ENCODE measurements at places on chromosomes 3 and 15. TPM values are rescaled to one million over a fixed set of nuclear protein-coding genes. Genes with fewer than 3 reads are reported as not detected.
A peak's percentile ranks its signal among the peaks of the same experiment; 100 is the strongest.

GRCh38 chr3:83189634-83190033, 1428.2 kb upstream of the GBE1 start:
- no peak for DNase-seq
- H3K27ac ChIP-seq = no peak overlapping the region
- no peaks in the 10 kb centered on the region for H3K4me1 ChIP-seq

GRCh38 chr3:56806407-56806806, 4.7 kb upstream of the ARHGEF3 start:
- H3K4me1 ChIP-seq = no peaks in the 10 kb centered on the region
- H3K27ac ChIP-seq = no peak overlapping the region
- DNase-seq = no peak
- no peak overlapping the region for H3K4me3 ChIP-seq
- peaks cover under 1% of the 10 kb centered on the region for H3K27me3 ChIP-seq

GRCh38 chr3:56758539-56758981, 43.2 kb downstream of the ARHGEF3 start:
- no peak overlapping the region for H3K4me3 ChIP-seq
- H3K27ac ChIP-seq = peak overlapping the region; percentile 37
- no peaks in the 10 kb centered on the region for H3K36me3 ChIP-seq

The ESYT3 gene
- 0.51 TPM for total RNA-seq

GRCh38 chr3:197003461-197004385, 25.9 kb downstream of the MELTF start:
- DNase-seq = peak; percentile 17
- no peaks in the 10 kb centered on the region for H3K27me3 ChIP-seq
- peak overlapping the region; percentile 43 for H3K4me3 ChIP-seq

GRCh38 chr3:28575746-28576613, 227.4 kb upstream of the AZI2 start:
- DNase-seq = peak; percentile 27
- peaks cover 31% of the 10 kb centered on the region for H3K27me3 ChIP-seq
- H3K4me1 ChIP-seq = no peaks in the 10 kb centered on the region
- no peaks in the 10 kb centered on the region for H3K36me3 ChIP-seq

The GRK7 gene
- total RNA-seq = not detected

The CELF6 gene
- total RNA-seq = 0.17 TPM

DNA sequence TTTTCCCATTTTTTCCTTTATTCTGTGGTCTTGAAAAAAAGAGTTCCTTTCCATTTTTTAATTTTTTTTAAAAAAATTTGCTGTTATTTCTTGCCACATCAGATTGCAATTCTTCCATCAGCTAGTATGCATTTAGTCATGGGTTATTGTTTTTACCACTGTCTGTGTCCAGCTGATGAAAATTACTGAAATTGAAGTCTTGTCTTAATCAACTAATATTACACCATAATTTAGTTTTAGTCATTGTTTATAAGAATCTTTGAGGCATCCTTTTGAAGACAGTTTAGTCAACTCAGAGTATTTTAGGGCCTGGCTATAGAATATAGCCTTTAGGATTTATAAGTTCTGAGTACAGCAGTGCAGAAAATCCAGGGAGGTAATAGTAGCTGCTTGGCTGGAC, 172.1 kb downstream of the LRTM1 start:
- no peak for DNase-seq
- H3K4me3 ChIP-seq = no peak overlapping the region
- no peaks in the 10 kb centered on the region for H3K36me3 ChIP-seq
- peak overlapping the region; percentile 65 for H3K27ac ChIP-seq

The LRRN1 gene
- 0.33 TPM for total RNA-seq

DNA sequence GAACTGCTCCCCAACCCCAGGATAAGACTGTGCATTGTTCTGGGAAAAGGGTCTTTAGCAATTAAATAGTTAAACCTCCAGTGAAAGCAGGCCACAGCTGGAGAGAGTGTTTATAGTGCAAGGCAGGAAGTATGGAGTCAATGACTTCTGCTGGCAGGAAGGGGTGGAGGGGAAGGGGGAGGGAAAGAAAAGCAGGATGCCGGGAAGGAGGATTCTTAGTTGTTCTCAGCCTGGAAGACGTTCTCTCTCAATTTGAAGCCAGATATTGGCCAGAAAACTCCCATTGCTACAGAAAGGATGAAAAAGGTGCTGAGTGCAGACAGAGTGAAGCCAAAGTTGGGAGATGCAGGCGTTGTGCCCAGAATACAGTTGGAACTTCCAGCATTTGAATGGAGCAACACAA, 35.7 kb upstream of the ACTL6A start:
- no peaks in the 10 kb centered on the region for H3K4me1 ChIP-seq
- H3K36me3 ChIP-seq = no peaks in the 10 kb centered on the region
- peak overlapping the region; percentile 55 for H3K27ac ChIP-seq
- H3K27me3 ChIP-seq = no peaks in the 10 kb centered on the region

GRCh38 chr15:44394062-44394461, 33.4 kb upstream of the CTDSPL2 start:
- no peaks in the 10 kb centered on the region for H3K27me3 ChIP-seq
- H3K27ac ChIP-seq = no peak overlapping the region
- no peak overlapping the region for H3K4me3 ChIP-seq
- no peaks in the 10 kb centered on the region for H3K4me1 ChIP-seq

DNA sequence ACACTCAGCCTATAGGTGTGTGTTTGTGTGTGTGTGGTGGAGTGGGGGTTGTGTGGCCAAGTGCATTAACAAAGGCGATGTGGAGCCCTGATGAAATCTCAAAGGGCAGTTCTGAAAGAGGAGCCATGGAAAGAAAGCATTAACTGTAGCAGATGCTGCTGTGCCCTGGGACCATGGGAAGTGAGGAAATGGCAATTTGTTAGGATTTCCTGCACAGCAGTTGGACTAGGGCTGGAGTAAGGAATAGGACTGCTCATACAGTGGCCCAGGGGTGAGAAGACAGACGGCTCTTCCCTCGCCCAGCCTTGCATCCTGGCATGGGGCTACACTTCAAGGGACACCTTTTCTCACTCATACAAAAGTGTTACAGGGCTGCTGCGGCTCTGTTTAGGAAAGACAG, 12.3 kb upstream of the ZBTB38 start:
- H3K27ac ChIP-seq = no peak overlapping the region
- no peaks in the 10 kb centered on the region for H3K36me3 ChIP-seq
- no peaks in the 10 kb centered on the region for H3K4me1 ChIP-seq
- no peaks in the 10 kb centered on the region for H3K27me3 ChIP-seq
- DNase-seq = no peak
- H3K4me3 ChIP-seq = no peak overlapping the region

The DNAH12 gene
- total RNA-seq = under 0.01 TPM

DNA sequence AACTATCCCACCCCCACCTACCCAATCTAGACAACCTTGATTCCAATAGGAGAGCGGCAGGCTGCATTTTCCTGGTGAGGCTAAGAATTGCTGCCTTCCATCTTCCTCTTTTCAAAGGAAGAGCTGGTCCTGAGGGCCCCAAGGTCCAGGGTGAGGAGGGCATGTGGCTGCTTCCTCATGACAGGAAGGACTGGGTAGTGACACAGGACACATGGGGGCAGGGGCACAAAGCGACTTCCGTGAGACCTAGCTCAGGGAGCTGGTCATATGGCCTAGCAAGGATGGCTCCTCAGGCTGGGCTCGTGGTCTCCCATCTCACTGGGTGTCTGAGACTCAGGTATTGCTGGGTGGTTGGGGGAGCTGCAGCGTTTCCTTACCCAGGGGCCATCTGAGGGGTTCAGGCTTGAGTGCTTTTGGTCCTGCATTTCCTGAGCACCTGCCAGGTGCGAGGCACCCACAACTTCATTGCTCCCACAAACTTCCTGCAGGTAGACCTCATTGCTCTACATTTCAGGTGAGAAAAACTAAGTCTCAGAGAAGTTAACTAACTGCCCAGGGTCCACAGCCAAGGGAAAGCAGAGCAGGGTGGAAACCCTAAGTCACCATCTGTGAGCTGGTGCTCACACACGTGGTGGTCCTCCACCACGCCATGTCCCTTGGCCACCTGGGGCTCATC, 160.0 kb upstream of the TLE3 start:
- no peak overlapping the region for H3K27ac ChIP-seq
- H3K27me3 ChIP-seq = peaks cover 12% of the 10 kb centered on the region
- no peak for DNase-seq
- H3K4me1 ChIP-seq = peaks cover 2% of the 10 kb centered on the region

The PODXL2 gene
- 0.77 TPM for total RNA-seq

The MIX23 gene
- total RNA-seq = 57.8 TPM

The SLC2A2 gene
- not detected for total RNA-seq

DNA sequence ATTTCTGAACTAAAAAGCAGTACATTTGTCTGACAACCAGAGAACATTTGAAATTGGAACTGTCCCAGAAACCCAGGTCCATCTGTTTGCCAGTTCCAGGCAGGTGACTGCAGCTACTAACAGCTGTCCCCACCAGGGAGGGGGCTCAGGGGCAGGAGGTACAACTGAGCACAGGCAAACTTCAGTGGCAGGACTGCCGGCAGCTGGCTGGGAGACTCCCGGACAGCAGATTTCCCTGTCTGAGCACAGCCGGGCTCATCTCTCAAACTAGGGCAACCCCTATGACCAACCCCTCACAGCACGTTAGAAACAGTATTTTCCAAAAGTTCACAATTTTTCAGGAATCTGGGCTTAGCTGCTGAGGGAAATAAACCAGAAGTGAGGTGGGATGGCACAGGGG, 88.8 kb downstream of the MEGF11 start:
- no peaks in the 10 kb centered on the region for H3K4me1 ChIP-seq
- H3K27ac ChIP-seq = no peak overlapping the region
- DNase-seq = no peak
- no peak overlapping the region for H3K4me3 ChIP-seq

- H3K4me3 ChIP-seq = no peak overlapping the region
- H3K27me3 ChIP-seq = no peaks in the 10 kb centered on the region
- H3K4me1 ChIP-seq = no peaks in the 10 kb centered on the region
- DNase-seq = no peak
- H3K27ac ChIP-seq = no peak overlapping the region
Observed at GRCh38 chr3:52253314-52254304, 8.1 kb downstream of the PPM1M start.

The CLSTN2 gene
- under 0.01 TPM for total RNA-seq

- H3K4me1 ChIP-seq = peaks cover 5% of the 10 kb centered on the region
- DNase-seq = no peak
- H3K4me3 ChIP-seq = no peak overlapping the region
- no peaks in the 10 kb centered on the region for H3K36me3 ChIP-seq
- H3K27ac ChIP-seq = no peak overlapping the region
Observed at GRCh38 chr3:37586280-37586679, 275.4 kb upstream of the CTDSPL start.

DNA sequence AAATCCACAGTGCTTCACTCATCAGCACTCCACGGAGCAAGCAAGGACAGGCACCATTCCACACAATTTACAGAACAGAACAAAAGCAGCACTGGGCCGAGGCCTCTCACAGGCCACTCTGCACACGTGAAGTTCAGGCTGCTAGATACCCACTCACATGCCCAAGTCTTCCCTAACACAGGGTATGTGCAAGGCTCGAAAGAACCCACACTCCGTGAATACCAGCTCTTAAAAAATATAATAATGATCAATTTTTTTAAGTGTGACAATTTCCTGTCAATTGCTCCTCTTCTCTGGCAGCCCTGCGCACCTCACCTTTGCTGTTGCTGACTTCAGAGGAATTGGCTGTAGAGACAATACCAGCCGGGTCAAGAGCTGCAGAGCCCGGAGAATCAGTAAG, 19.0 kb downstream of the XPC start:
- no peak for DNase-seq
- H3K27ac ChIP-seq = no peak overlapping the region
- peaks cover 24% of the 10 kb centered on the region for H3K36me3 ChIP-seq
- no peaks in the 10 kb centered on the region for H3K4me1 ChIP-seq

- peaks cover 8% of the 10 kb centered on the region for H3K4me1 ChIP-seq
- H3K4me3 ChIP-seq = peak overlapping the region; percentile 83
- no peaks in the 10 kb centered on the region for H3K36me3 ChIP-seq
- H3K27me3 ChIP-seq = no peaks in the 10 kb centered on the region
- H3K27ac ChIP-seq = peak overlapping the region; percentile 86
Observed at GRCh38 chr3:136818191-136818768, 646 bp upstream of the SLC35G2 start.

- H3K27ac ChIP-seq = no peak overlapping the region
- H3K27me3 ChIP-seq = no peaks in the 10 kb centered on the region
- no peak overlapping the region for H3K4me3 ChIP-seq
- no peak for DNase-seq
- H3K36me3 ChIP-seq = peaks cover 10% of the 10 kb centered on the region
Observed at GRCh38 chr3:45980229-45980813, 15.3 kb downstream of the FYCO1 start.

DNA sequence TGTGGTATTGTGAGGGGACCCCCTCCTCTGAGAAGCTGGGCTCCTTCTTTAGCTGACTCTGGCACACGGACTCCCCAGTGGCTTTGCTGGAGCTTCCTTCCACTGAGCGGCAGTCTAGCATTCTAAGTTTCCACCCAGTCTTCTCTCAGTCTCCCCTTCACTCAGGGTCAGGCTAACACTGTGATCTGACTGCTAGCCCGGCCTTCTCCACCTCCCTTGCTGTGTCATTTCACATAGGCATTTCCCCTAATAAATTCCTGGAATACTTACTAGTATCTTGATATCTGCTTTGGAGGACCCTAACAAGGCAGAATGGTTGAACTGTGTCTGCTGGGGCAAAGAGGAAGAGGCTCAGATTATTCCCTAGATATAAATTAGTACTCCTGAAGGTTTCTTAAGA, 106.2 kb upstream of the THBS1 start:
- peaks cover 4% of the 10 kb centered on the region for H3K4me1 ChIP-seq
- H3K27ac ChIP-seq = no peak overlapping the region
- H3K4me3 ChIP-seq = no peak overlapping the region
- no peaks in the 10 kb centered on the region for H3K27me3 ChIP-seq
- DNase-seq = no peak
- no peaks in the 10 kb centered on the region for H3K36me3 ChIP-seq

The LMAN1L gene
- not detected for total RNA-seq

DNA sequence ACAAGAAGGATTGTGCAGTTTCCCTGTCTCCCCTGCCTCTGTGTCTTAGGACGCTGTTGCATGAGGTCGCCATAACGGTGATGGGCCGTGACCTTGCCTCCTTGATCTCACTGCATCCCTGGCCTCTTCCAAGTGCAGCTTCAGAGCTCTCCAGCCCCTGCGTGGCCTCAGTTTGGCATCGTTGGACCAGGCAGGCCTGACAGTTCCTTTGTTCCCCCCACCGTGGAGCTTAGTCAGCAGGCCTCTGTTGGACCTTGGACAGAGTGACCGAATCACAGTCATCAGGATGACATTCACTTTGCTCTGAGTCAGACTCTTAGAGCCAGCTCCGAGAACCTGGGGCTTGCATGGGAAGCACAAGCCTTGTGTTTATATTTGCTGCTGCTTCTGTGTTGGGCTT, 139.4 kb downstream of the OPA1 start:
- H3K4me1 ChIP-seq = peaks cover 3% of the 10 kb centered on the region
- H3K36me3 ChIP-seq = no peaks in the 10 kb centered on the region
- H3K27ac ChIP-seq = no peak overlapping the region

The MYLK gene
- total RNA-seq = 740 TPM

The IL5RA gene
- total RNA-seq = not detected

GRCh38 chr3:148958696-148959095, 32.6 kb upstream of the GYG1 start:
- H3K27ac ChIP-seq = no peak overlapping the region
- peaks cover 4% of the 10 kb centered on the region for H3K4me1 ChIP-seq
- no peak for DNase-seq
- no peaks in the 10 kb centered on the region for H3K36me3 ChIP-seq
- H3K27me3 ChIP-seq = no peaks in the 10 kb centered on the region

- no peaks in the 10 kb centered on the region for H3K27me3 ChIP-seq
- H3K4me3 ChIP-seq = peak overlapping the region; percentile 94
- peak overlapping the region; percentile 34 for H3K27ac ChIP-seq
- no peaks in the 10 kb centered on the region for H3K36me3 ChIP-seq
- H3K4me1 ChIP-seq = peaks cover 4% of the 10 kb centered on the region
Observed at GRCh38 chr15:45521596-45522327, 793 bp downstream of the SLC30A4 start.
